ENCODE measurements at places on chromosomes 2 and 18. TPM values are rescaled to one million over a fixed set of nuclear protein-coding genes. Genes with fewer than 3 reads are reported as not detected.

The GPR39 gene
- not detected for total RNA-seq

The SCN2A gene
- not detected for total RNA-seq

The BUB1 gene
- total RNA-seq: 101 TPM

The ZSCAN30 gene
- 11.9 TPM for total RNA-seq

The IL36G gene
- not detected for total RNA-seq

The ARHGEF4 gene
- not detected for total RNA-seq

The SP110 gene
- total RNA-seq: 5.4 TPM

The AGXT gene
- total RNA-seq: not detected

The LMAN1 gene
- total RNA-seq: 167 TPM

The VWC2L gene
- not detected for total RNA-seq

The STEAP3 gene
- 12.2 TPM for total RNA-seq

The C2orf15 gene
- total RNA-seq: 0.28 TPM

The DPP10 gene
- not detected for total RNA-seq

The SCN7A gene
- not detected for total RNA-seq

The POTEC gene
- not detected for total RNA-seq

The CHST9 gene
- not detected for total RNA-seq

The ST8SIA3 gene
- not detected for total RNA-seq

The LYG1 gene
- 0.39 TPM for total RNA-seq

The CDH7 gene
- not detected for total RNA-seq

The VSNL1 gene
- not detected for total RNA-seq

The DSG1 gene
- total RNA-seq: not detected

The MREG gene
- 6.7 TPM for total RNA-seq

The SLC39A6 gene
- total RNA-seq: 21.8 TPM

Measured in pulmonary artery endothelial cell (primary cell).